SJSA1 (cell line): ENCODE measurements at places on chromosomes 11 and 22.

GRCh38 chr11:111957663-111958444, 20.7 kb downstream of the DIXDC1 start:
- no peak for DNase-seq

- no peak for DNase-seq
Observed at GRCh38 chr11:116637766-116638165, 135.0 kb downstream of the BUD13 start.

- DNase-seq, result no peak
Observed at GRCh38 chr11:72665911-72666472, 8.2 kb downstream of the PDE2A start.

GRCh38 chr11:62644220-62644619, 2.2 kb downstream of the GANAB start:
- DNase-seq, result no peak

DNA sequence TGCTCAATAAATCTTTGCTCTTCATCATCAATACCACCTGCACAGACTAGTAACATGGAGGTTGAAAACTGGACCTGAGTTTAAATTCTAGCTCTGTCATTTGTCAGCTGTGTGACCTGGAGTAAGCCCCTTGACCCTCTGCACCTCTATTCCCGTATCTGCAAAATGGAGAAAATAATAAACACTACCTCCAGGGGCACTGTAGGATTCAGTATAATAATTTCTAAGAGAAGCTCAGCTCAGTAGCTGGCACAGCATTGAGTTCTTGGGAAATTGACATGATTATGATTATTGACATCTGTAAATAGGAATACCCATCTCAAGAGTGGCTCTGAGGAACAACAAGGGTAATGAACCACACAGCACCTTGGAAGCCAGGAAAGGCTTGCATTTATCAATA, 78.4 kb downstream of the MN1 start:
- DNase-seq, result no peak

DNA sequence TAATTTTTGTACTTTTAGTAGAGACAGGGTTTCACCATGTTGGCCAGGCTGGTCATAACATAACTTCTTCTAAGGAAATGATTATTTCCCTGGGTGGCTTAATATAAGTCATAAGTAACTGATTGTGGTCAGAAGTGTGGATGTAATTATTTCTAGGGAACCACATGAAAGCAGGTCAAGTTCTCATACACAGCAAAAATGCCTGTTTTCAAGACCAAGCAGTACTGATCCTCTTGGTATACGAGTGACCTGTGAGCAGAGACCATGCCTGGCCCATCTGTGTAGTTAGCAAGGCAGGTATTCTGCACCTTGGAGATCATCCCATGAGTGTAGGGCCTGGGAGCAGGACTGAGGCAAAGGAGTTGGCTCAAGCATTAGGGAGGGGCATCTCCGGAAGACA, 32.5 kb upstream of the NUCB2 start:
- no peak for DNase-seq

- no peak for DNase-seq
Observed at GRCh38 chr11:86185381-86185750, 59.2 kb upstream of the EED start.

GRCh38 chr22:34096770-34097169, 176.5 kb upstream of the LARGE1 start:
- no peak for DNase-seq

DNA sequence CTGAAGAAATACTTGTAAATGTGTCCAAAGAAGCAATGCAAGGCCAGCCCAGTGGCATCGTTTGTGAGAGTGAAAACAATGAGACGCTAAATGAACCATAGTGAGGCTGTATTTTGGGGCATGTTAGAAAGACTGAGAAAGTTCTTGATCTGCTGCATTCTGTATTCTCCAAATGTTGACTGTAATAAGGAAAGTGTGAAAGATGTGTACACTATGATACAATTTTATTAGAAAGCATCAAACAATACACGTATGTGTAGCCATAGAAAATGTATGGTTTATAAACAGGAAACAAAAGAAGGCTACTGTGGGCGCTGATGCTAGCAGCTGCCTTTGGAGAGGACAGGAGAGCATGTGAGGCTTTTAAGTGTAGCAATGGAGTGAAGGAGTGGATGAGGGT, 233.5 kb upstream of the E2F8 start:
- DNase-seq, result no peak

DNA sequence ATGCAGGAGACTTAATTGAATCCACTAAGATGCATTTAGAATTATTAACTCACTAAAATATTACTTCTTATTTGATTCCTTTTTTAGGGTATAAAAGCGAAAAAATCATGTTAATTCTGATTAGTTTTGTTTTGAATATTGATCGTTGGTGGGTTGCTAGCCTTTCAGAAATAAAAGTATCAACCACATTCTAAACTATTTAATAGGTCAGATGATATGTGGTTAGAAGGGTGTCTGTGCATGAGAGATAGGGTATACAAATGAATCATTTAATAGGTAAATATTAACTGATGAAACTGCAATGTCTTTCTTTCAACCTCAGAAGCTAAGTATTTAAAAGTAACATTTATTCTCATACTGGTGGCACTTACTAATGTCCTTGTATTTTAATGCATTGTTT, 515.1 kb downstream of the CNTN5 start:
- DNase-seq, result no peak

DNA sequence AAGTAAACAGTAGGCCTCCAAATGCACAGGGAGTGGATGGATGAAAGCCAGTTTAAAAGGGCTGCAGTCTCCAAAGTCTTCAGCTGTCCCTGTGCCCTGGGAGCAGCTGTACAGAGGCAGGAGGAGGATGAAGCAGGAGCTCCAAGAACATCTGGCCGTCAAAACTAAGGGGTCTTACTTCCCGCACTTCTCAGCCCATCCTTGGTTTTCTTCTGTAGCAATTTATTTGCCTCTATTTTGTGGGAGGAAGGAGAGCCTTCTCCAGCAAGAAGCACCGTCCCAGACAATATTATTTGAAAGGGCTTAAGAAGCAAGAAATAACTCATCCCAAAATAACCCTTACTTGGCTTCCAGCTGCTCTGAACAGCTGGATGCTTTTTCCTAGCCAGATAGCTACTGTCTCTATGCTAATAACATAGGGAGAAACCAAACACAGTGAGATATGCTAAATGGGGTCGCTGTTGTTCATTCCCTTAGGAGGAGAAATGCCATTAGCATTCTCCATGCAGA, 133.2 kb downstream of the SPATA19 start:
- DNase-seq, result no peak
